ENCODE measurements at places on chromosomes 3 and 15.
A peak's percentile ranks its signal among the peaks of the same experiment; 100 is the strongest.

DNA sequence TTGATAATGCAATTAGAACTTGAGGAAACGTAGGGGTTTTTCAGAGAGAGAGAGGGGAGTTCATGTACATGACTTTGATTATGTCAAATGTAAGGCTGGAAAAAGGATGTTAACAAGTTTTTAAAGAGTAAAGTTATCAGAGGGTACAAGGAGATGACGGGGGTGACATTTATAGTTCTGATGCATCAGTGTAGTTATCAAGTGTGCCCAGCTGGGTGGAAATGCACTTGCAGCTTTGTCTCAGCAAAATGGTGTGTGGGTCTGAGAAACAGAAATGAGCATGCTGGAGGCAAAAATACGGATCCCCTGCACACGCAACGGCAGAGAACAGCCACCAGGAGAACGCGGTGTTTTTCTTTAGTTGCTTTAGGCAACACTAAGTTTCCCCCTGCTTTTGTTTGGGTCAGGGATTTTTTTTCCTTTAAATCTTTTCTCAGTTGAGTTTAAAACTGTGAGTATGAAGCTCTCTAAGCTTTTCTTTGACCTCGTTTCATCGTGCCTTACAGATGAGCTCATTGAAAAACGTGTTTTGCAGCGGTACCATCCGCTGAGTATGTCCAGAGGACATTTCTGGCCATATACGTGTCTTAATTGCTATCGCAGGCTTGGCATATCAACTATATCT, 205.4 kb downstream of the PDZRN3 start:
- DNase-seq: no peak

GRCh38 chr3:190073264-190074008, 47.3 kb downstream of the P3H2 start:
- DNase-seq: no peak

GRCh38 chr15:76229266-76229665, 82.0 kb downstream of the ETFA start:
- peak; percentile 43 for DNase-seq

DNA sequence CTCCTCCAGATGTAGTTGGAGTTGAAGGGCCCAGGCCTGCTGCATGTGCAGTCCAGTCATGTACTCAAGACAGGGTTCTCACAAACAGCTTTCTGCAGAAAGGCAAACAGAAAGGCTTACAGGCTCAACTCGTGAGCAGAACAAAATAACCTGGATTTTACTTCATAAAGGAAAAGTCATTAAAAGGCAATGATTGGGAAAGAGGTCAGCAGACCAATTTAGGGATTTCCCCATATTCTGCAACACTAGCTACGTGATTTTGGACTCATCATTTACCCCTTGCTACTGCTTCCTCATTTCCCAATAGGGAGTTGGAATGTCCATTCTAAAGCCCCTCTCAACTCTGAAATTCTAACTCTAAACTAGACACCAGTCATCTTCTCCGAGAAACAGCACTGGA, 18.1 kb downstream of the METTL6 start:
- no peak for DNase-seq

DNA sequence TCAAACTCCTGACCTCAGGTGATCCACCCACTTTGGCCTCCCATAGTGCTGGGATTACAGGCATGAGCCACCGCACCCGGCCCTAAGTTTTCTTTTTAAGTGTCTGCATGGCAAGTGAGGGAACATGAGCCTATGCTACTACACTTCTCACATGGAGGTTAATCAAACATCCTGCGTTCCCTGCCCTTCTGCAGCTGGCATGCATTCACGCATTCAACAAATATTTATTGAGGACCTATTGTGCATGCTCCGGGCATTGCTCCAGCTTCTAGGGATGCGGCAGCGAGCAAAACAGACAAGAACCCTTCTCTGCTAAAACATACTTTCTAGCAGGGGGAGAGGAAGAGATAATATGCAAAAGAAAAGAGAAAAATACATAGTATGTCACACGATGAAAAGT, 42.6 kb upstream of the ACKR4 start:
- DNase-seq: no peak

- no peak for DNase-seq
Observed at GRCh38 chr15:40029979-40030893, 8.7 kb downstream of the SRP14 start.

DNA sequence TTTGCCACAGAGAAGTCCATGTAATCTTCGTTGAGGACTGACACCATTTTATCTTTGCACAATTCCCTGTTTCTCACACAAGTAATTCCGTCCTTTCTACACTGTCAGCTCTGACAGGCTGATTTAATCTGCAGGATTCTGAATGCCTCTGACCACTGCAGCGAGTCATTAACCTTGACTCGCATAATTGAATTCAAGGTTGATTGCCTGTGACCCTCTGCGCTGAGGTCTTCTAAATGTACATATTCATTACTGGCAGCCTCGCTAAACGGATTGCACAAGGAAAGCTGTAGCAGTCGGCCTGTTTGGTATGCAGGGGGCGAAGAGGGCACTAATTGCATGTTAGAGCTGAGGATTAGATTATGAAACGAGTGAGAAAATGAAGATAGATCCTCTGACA, 147.8 kb downstream of the SHOX2 start:
- no peak for DNase-seq

GRCh38 chr15:92902737-92903593, 2.8 kb downstream of the CHD2 start:
- DNase-seq: no peak

DNA sequence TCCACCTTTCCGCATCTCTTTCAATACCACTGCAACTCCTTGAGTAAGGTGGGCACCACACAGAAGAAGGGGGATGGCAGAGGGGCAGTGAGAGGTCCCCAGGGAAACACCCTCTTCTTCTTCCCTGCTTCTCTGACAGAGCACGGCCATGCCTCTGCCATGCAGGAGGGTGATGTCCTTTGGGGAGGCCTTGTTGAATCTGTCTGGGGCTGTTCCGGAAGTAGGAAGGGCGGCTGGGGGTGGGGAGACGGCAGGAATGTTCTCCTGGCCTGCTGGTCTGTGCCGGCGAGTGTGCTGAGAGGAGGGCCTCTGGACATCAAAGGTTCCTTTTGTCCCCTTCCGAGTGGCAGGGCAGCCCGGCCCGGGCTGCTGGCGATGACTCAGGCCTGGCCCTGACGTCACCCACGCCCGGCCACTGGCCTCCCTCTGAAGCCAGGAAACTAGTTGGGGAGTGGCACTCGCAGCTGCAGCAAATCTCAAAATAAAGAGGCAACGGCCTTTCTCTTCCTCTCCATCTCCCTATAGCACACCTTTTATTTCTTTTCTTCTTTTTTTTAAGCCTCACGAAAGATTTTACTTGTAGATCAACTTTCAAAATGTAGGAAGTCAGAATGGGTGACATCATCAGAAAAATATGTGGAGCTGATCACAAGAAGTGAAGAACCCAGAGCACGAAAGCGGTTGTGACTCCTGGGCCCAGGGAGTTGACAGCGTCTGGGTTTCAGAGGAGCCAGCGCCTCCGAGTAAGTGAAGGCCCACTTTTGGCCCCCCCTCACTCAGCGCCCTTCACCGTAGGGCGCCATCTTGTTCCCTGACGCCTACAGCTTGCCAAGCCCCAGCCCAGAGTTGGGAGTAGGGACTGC, at the start of gene ZBTB38:
ZBTB38 (plus strand) TSS at position 443 of the 863 bp plus-strand sequence. CDS start 73,885 bp downstream, outside the sequence.
- peak; percentile 98 for DNase-seq

GRCh38 chr15:85473455-85473854, 93.1 kb downstream of the AKAP13 start:
- no peak for DNase-seq

DNA sequence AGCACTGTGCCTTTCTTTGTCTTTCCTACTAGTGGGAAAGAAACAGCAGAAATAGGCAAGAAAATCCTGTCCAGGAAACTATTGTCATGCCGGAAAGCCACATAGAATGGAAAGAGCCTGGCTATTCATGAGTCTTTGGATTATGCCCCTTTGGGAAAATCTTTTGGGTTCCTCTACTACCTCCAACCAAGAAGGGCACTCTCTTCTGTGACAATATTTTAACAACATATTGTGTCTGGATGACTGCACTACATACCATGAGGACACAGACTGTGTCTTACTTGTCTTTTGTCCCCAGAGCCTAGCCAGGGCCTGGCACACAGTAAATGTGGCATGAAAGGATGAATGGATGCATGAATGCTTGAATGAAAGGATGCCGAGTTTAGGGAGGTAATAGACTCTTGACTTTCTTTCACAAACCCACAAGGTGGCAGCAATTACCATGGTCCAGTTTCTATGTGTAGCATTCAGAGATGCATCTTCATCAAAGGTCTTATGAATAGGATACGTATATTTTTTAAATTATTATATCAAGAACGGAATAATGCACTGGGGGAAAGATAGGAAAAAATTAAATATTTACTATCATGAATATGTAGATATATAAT, 30.3 kb downstream of the ARL14 start:
- no peak for DNase-seq

GRCh38 chr15:52261498-52262242, 33.9 kb downstream of the MYO5C start:
- DNase-seq: no peak

DNA sequence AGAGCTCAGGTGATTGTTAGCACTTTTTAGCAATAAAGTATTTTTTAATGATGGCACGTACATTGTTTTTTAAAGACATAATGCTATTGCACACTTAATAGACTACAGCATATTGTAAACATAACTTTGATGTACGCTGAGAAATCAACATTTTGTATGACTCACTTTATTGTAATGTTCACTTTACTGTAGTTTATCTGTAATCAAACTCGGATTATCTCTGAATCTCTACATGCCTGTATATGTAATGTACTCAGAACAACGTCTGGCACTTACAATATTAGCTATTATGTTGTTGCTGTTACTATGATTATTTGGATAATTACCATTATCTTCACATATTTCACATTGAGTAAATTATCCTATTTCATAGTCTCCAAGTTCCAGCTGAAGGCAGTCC, 137.9 kb upstream of the CHRM5 start:
- no peak for DNase-seq

GRCh38 chr15:70833861-70834765, 19.8 kb downstream of the LARP6 start:
- DNase-seq: no peak

DNA sequence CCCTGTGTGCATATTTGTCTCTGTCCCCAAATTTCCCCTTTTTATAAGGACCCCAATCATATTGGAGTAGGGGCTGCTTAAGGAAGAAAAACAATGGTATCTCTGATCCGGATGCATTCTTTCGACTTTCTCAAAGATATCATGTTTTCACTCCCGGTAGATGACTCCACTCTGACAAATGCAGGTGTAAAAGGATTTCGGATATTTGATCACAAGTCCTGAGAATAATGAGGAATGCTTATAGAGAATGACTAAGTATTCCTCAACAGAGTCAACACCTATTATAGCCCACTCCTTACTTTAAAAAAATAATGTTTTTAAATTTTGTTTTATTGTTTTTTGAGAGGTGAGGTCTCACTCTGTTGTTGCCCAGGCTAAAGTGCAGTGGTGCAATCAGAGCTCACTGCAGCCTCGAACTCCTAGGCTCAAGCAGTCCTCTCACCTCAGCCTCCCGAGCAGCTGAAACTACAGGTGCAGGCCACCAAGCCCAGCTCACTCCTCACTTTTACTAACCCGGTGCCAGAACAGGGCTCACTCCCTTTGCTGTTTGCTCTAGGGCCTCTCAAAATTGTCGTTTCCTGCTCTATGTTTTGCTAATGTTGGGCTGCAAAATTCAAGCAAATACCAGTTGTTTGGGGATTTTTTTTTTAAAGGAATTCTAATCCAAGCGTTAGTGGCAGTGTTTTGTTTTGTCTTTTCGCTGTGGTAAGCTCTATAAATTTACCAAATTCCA, 24.6 kb downstream of the COL8A1 start:
- no peak for DNase-seq

GRCh38 chr3:48656841-48657281, 5.8 kb downstream of the CELSR3 start:
- DNase-seq: no peak

DNA sequence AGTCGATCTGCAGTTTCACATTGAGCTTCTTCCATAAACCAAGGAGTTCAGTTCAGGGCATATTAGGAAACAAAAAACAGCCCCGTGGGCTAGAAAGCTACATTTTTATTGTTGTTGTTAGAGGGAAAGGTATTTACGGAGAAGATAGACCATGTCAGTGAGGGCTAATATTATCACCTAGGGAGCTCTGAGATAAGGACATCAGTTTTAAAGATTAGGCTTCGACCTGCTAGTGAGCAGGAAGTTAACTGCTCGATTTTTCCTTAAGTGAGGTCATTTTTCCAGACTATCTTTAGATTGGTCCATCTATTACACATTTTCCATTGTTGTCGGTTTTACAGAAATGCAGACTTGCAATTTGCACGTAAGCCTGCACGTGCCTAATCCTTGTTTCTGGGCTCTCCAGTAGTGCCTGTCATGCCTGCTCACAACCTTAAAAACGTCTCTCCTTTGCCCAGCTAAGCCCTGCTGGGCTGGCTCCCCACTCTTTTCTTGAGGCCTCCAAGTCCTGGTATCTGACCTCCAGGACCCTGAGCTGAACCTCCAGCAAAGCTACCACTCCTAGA, 72.6 kb downstream of the MTHFS start:
- no peak for DNase-seq

DNA sequence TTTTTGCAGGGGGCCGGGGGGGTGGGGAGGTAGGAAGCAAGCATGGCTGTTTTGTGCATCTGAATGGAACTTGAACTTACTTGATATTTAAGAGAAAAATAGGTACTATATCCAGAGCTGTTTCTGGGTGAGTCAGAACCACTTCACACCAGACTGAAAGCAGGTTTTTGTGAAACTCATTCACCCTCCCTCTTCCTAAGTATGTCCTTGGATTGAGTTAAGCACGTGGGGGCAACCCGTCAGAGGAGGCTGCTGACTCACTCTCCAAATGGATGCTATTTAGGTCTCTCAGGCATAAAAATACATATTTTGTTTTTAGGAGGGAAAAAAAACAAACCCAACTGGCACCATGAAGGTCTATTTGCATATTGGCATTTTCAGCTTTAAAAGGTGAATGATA, 270.3 kb downstream of the RYR3 start:
- no peak for DNase-seq

DNA sequence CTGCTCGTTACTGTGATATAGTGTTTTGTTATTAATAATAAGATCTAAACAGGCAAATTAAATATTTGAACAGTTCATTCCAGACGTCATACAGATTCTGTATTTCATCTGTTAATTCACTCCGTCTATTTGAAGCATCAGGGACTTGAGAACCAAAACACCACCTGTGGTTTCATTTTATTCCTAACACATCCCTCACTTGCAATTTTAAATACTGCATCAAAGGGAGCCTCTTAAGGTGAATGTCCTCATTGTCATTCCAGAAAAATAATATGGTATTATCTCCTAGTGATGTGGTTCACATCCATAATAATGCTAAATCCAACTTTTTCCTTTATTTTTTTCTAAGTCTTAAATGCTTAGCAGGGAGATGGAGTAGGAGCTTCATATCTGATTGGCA, 1390.9 kb upstream of the CADM2 start:
- no peak for DNase-seq

GRCh38 chr3:128336337-128337156, 130.1 kb downstream of the DNAJB8 start:
- DNase-seq: no peak
